Activated CD4-positive, CD25-positive, alpha-beta regulatory T cell (primary cell): ENCODE measurements at places on chromosomes 5 and 9.

- no peak for DNase-seq
Measured at GRCh38 chr5:175123542-175123941, 320.4 kb downstream of the DRD1 start.

- no peak for DNase-seq
Measured at GRCh38 chr5:422323-423232, 20.4 kb upstream of the EXOC3 start.

DNA sequence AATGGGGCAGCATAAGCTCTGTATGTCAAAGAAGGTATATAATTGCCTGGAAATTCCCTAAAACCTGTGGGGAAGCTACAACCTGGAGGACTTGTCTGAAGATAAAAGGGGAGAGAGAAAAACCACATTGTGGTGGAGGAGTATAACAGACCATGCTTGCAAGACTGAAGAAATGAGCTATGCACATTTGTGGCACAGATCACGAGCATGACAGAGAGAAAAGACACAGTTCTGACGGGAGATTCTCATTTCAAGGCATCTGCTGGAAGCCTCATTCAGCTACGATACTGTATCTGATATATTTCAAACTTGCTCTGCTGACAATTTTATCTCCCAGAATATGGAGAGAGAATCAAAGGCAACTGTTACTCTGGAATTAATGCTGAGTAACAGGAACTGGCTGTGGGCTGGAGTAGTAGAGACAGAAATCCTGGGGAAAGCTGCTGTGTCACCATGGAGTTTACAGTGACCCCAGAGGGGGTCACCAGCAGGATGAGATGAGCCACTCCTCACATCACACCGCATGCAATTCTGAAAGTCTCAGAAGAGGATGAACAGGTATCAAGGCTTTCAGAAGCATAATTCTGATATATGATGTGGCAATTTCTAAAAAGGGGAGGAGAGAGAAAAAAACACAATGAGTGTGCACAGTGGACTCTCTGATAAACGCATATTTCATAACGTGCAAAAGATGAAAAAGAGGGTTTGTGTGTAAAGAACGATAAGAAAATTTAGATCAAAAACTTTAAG is 528.8 kb downstream of the IRX1 start:
- no peak for DNase-seq

GRCh38 chr9:95815961-95816360 is 59.5 kb upstream of the ERCC6L2 start:
- DNase-seq: no peak
